ENCODE measurements at places on chromosomes 7 and 10.

DNA sequence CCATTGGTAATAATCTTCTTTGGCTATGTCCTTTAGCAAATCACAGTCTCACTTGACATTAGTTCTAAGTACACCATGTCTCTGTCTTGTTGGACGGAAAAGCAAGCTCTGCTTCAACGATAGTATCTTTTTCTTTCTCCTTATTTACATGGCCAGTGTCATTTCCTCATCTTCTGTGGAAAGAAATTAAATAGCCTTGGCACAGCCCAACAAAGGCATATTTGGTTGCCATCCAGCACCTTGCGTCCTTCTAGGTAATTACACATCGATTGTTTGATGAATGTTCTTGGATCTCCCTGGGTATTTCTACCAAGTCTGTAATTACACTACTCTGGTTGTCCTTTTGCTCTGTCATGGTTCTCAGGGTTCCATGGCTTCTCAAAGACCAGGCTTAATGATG is 183.1 kb downstream of the CHN2 start:
- no peak for DNase-seq

GRCh38 chr10:123011987-123012386 is 3.2 kb downstream of the ACADSB start:
- no peak for DNase-seq

DNA sequence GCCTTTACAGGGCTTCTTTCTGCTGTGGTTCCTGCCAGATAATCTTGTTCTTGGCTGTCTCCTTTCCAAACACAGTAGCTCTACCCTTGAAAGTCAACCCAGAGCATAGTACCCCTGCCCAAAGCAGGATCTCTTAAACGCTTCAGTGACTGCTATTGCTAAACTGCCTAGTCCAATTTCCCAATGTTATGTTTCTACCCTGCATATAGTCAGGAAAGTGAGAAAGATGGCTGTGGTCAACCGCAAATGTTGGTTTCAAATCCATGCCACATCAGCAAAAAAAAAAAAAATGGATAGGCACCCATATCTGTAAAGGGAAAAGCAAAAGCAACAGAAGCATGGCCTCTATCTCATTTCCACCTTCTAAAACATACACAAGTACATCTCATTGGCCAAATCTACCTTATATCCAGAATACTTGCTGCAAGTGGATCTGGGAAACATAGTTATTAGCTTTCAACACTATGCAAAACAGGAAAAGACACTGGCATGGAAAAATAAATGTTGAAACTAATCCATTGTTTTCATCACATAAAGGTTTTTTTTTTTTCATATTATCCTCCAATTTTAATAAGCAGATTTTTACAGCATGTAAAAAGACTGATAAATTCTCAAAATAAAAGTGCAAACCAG is 59.8 kb downstream of the DNAJC1 start:
- no peak for DNase-seq

DNA sequence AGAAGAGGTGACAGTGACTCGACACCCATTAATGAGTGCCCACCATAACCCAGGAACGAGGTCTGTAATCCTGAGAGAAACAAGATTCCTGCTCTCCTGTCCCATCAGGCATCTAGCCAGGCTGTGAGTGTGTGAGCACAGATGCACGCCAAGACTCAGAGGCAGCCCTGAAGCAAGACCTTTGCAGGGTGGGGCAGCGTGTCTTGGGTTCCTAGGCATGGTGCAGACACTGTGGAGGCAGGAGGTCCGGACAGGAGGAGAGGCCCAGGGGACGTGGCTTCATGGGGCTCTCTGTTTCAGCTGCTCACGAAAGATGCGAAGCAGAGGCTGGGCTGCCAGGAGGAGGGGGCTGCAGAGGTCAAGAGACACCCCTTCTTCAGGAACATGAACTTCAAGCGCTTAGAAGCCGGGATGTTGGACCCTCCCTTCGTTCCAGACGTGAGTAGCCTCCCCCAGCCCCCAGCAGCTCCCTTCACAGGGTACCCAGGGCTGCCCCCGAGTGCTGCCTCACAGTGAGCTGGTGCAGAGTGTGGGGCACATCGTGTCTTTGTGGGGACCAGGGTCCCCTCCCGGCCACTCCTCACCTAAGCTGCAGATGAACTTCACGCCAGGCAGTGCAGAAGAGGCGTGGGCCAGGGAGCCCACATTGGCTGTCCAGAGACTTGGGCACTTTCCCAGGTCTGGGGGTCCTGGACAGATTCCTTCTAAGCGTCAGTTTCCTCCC is 94.5 kb downstream of the RGS10 start:
- DNase-seq, result no peak

DNA sequence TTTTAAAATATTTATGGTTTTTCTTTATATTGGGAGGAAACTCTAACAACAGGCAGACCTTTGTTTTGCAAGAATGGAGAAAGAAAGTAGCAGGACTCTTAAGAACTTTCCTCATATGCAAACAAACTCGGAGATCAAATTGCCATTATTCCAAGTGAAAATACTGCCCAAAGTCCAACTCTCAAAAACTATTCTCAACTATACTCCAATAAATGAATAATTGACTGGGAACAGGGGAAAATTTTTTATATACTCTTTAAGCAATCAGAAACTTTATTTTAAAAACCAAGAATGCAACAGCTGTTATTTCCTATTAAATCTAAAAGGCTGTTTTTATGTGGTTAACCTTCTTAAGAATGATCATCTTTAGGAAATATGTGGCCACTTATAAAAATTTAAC is 101.9 kb downstream of the COL28A1 start:
- DNase-seq, result no peak

DNA sequence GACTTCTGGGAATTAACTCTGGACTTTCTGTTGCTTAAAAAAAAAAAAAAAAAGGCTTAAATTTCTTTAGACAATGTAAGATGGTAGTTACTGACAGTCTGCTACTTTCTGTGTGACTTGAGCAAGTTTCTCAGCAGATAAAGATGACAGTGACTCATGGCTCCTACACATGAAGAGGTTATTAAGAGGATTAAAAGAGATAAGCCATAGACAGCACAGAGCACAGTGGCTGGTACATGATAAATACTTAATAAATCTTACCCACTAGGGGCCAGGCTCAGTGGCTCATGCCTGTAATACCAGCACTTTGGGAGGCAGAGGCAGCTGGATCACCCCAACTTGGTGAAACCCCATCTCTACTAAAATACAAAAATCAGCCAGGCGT is 174.8 kb downstream of the JAZF1 start:
- no peak for DNase-seq
